HAP-1 (cell line): ENCODE measurements at places on chromosomes 6 and 20.

DNA sequence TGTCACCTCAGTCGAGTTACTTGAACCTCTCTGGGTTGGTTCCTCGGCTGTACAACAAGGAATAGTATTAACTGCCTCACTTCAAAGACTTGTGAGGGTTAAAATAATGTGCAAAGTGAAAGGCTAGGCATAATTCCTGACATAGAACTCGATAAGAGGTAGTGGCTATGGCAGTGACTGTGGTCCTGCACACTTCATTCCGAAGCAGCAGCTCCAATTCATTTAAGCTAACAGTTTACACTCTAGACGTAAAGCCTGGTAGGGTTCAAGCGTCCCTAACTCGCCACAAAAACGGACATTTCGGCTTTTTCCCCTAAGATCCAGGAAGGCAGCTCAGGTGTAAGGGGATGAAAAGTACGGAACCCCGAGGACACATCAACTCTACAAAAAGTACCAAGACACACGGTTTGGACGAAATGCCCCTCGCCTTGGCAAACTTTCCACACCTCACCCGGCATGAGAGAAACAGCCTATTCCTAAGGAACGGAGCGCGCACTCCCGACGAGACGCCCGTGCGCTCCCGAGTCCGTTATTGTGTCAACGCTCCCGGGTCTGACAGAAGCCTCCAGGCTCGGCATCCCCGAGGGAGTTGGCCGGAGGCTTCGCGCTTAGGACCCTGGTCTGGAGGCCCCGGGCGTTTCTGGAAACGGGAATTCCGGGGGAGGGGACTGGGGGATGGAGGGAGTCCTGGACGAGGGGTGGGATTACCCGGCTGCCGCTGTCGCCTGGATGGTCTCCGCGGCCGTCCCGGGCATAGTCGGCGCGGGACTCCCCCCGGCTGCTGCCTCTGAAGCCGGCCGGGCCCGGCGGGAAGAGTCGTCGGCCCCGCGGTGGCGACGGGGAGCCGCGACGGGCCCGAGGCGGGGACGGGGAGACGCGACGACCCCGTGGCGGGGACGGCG is 937 bp downstream of the ZNF318 start:
- DNase-seq = peak; percentile 82

GRCh38 chr6:43127180-43127579 is 43.9 kb upstream of the SRF start:
- DNase-seq = no peak

- no peak for DNase-seq
Observed at GRCh38 chr20:63602321-63602720, 24.6 kb downstream of the GMEB2 start.

GRCh38 chr6:134162932-134163331 is 110.5 kb upstream of the SLC2A12 start:
- DNase-seq = no peak

GRCh38 chr6:75479712-75480111 is 13.9 kb downstream of the FILIP1 start:
- no peak for DNase-seq
